ENCODE measurements at places on chromosomes 3 and 15.

GRCh38 chr3:186828340-186828739, 14.2 kb upstream of the ADIPOQ start:
- DNase-seq: no peak

GRCh38 chr15:24075420-24076089, 388.4 kb upstream of the NDN start:
- DNase-seq: no peak

- no peak for DNase-seq
Measured at GRCh38 chr3:105647047-105647446, 221.8 kb downstream of the CBLB start.

DNA sequence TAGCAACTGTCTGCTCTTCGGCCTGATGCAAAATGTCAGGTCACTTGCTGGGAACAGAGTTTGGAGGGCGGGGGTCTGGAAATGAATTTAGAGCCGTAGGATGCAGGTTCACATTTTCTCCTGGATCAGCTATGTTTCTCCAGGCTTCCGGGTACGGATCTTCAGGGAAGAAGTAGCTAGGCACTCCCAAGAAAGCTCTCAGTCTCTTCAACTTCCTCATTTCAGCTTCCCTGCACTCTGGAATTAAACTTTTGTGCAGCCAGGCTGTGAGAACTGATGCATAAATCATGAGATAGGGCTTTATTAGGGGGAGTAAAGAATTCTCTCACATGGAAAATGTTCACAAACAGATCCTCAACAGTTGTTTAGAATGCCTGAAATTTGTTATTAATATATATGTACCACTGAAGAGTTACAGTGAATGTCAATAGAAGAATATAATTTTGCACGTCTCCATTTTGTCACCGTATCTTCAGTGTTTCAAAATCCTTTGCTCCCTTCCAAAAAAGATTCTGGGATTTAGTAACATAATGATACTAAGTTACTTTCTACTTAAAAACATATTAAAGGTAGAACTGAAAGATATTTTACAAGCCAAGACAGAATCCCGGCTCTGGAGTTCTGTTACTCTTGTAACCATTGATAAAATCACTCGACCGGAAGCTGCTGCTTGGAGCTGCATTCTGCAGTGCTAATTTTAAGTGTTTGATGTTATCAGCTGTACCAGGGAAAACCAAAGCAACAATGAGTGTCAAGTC, 178.5 kb upstream of the P2RY1 start:
- no peak for DNase-seq

- no peak for DNase-seq
Measured at GRCh38 chr3:42778644-42779043, 5.6 kb upstream of the CCDC13 start.

- DNase-seq: no peak
Measured at GRCh38 chr15:82132742-82133141, 86.9 kb upstream of the MEX3B start.

GRCh38 chr3:66615643-66616301, 115.0 kb upstream of the LRIG1 start:
- DNase-seq: no peak

GRCh38 chr3:80141557-80141956, 373.8 kb upstream of the ROBO1 start:
- DNase-seq: no peak

GRCh38 chr3:43692085-43692855, 1.5 kb downstream of the ABHD5 start:
- no peak for DNase-seq

- DNase-seq: no peak
Measured at GRCh38 chr3:172151651-172152649, 112.6 kb downstream of the FNDC3B start.

- no peak for DNase-seq
Measured at GRCh38 chr15:67358812-67359211, 104.2 kb downstream of the IQCH start.

DNA sequence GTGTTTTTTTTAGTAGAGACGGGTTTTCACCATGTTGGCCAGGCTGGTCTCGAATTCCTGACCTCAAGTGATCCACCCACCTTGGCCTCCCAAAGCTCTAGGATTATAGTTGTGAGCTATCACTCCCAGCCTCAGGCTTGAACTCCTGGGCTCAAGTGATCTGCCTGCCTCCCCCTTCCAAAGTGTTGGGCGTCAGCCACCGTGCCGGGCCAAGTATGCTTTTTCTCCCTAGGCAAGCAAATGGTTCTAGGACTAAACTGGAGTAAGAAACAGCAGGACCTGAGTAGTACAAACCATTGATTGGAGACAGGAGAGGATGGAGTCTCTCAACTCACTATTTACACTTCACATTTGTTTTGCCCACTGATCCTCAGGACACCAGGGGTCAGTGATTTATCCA, 4.6 kb upstream of the PTPN9 start:
- no peak for DNase-seq

GRCh38 chr3:69081583-69082262, 1.6 kb upstream of the UBA3 start:
- DNase-seq: no peak

DNA sequence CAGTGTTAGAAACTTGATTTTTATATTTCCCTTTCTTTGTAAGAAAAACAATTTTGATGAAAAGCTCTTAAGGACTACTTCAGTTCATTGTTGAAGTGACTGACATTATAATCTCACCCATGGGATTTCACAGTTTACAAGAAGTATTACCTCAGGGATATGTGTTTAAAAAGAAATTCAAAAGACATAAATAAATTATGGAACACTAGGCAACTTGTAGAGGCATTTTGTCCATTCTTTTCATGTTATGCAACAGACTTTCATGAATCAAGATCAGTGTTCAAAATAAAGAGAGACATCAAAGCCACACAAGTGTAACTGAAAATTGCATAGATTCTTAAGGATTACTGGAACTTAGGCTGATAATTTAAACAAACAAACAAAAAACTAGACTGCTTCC, 196.8 kb upstream of the AGTR1 start:
- DNase-seq: no peak

- no peak for DNase-seq
Measured at GRCh38 chr15:48325400-48325799, 5.8 kb upstream of the DUT start.

- DNase-seq: no peak
Measured at GRCh38 chr3:42067326-42067725, 23.8 kb upstream of the TRAK1 start.

DNA sequence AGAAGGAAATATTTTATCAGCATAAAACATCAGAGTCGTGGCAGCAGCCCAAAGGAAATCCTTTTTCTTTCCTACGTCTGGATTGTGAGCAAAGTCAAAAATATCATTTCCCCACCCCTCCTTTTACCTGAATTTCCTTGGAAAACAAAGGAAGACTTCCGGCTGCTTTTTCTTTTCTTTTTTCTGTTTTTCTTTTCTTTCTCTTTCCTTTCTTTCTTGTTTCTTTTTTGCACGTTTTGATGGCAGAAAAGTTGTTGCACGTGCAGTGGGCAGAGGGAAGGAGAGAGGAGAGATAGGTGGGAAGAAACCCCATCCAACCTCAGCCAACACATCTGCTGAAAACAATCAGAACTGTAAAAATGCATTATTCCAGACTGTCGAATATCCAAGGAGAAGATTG, 544 bp upstream of the MYO1E start:
- DNase-seq: no peak

GRCh38 chr15:98177966-98178592, 217.6 kb downstream of the ARRDC4 start:
- no peak for DNase-seq

DNA sequence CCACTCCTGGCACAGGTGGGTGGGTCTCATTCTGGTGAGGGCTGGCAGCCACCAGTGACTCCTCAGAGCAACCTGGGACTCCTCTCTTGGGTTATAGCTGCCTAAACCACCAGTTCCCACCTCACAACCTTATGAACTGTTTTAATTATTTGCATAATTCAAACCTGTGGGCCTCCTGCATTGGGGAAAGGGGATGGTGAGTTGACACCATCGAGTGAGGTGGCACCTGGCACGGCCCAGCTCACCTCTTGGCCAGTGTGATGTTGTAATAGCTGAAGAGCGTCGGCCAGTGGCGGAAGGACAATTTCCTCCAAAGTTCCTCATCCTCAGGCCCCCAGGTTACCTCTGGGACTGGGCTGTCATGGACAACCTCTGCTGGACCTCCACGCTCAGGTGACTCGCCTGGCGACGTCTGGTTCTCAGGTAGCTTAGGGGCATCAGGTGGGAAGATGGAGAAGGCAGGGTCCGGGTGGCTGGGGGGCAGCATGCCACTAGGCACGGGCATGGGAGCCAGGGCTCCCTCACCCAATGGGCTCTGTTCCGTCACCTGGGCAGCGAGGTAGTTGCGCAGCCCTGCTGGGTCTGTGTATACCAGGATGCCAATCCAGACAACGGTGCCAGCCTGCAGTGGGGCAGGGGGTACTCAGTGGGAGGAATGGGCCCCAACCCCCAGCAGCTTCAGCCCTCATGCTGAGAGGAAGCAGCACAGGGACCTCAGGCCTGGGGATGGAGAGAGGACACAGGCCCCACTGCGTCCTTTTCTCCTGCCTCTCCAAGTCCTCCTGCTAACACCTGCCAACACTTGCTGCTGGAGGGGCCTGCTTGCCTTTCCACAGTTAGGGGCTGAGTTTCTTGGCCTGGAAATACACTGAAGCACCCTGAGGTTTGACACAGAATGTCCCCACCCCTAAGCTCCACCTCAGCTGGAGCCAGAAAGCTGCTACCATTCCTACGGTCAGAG, 38.5 kb downstream of the PTPN23 start:
- no peak for DNase-seq

GRCh38 chr3:150146991-150147761, 176.5 kb upstream of the PFN2 start:
- DNase-seq: no peak
